ENCODE measurements at places on chromosomes 12 and 14.
A peak's percentile ranks its signal among the peaks of the same experiment; 100 is the strongest.

- no peak for DNase-seq
Observed at GRCh38 chr14:100857923-100858837, 32.3 kb downstream of the MEG3 start.

DNA sequence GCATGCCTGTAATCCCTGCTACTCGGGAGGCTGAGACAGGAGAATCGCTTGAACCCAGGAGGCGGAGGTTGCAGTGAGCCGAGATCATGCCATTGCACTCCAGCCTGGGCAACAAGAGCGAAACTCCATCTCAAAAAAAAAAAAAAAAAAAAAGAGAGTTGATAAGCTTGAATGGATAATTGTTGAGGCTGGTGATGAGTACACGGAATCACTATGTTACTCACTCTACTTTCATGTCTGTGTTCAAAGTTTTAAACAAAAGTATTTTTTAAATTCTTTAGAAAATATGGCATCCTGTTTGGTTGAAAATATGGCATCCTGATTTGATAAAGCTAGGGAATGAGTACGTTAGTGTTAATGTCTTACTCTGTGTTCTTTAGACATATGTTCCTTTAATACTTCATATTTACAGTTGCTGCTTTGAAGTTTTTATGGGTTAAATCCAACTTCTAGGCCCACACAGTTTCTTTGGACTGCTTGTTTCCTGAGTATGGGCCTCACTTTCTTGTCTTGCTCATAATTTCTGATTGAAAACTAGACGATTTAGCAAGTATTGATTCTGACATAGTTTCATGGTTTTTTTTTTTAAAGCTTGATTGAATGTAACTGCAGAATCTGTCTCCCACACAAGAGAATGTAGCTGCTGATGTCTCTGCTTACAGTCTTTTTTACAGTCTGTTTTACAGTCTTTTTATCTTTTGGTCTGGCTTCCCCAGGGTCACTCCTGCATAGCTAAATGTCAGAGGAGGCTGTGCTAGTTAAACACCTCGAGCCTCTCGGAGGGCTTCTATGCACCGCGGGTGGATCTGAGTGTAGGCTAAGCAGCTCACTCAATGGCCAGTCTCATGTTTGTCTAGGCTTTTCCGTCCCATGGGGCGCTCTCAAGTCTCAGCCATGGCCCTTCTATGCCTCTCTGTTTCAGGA, 14.1 kb upstream of the FBLN5 start:
- DNase-seq = peak; percentile 55

GRCh38 chr14:105328070-105328677, 13.6 kb downstream of the PACS2 start:
- DNase-seq = no peak

DNA sequence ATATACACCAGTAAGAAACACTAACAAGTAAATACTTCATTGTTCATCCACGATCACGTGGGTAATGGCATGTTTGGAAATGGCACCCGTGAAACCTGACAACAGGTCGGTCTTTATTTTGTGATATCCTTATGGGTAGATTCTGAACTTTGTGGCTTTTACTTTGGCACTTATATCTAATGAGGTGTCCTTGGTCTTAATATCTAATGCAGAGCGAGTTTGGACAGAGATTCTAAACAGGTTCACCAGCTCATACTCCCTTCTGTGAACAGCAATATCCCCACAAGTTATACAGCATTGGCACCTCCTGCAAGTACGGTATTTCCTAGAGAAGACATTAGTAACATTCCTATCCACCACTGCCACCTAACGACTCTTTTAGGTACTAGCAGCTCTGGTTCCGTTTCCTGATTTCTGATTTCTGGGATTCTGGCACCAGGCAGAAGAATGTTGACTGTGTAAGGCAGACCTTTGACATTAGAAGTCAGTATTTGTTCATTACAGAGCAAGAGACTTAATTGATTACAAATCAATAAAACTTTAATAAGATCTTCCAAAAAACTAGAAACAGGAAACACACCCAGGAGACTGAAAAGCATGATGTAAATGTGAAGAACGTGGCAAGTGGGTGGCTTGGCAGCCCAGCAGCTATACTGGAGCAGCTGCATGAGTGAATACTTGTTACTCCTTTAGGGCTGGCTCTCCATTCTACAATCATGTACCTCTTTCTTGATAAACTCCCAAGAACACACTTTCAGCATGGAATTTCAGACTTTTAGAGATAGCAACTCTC, 2.5 kb downstream of the ANG start:
- peak; percentile 69 for DNase-seq

DNA sequence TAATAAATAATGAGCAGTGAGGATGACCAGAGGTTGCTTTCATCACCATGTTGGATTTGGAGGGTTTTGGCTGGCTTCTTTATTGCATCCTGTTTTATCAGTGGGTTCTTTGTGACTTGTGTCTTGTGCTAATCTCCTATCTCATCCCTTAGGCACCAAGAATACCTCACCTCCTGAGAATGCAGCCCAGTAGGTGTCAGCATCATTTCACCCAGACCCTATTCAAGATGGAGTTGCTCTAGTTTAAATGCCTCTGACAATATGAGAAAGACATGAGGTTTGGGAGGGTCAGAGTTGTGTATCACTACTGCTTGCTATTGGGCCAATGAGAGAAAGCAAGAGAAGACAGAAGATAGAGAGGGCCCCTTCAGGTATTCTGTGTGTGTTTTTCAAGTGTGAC, 592.2 kb downstream of the ETNK1 start:
- DNase-seq = no peak

GRCh38 chr12:130339951-130340350, 2.3 kb downstream of the PIWIL1 start:
- DNase-seq = no peak

DNA sequence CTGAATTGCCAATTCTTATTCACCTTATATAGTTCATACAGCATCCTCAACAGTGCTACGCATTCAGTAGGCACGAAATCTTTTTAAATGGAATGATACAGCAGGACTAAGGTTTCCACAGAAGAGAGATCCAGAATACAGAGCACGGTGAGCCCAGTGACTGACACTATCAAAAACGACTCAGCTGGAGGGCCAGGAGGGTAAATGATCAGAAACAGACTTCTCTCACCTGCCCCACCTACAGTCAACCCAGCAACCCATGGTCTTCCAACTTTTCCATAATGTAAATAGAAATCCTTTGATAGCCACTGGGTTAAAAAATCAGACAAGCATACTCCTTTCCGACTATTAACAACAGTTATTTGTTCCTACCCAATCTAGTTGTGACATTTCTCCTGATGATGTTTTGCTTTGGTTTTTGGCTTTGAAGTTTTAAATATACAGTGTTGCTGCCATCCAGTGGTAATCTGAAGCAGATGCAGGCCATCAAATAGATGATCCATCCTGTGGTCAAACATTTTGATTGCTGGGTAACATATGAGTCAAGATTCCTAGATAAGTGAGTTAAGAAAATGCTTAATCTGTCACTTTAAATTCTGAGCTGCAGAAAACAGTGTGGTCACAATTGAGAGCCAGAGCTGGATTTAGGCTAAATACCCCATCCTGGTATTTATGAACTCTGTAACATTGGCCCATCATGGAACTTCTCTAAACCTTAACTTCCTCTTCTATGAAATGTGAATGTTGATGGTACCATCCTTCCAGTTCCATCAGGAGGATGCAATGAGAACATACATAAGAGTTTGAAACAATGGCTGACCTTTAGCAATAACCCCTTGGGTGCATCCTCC, 42.0 kb downstream of the GPHB5 start:
- peak; percentile 52 for DNase-seq

DNA sequence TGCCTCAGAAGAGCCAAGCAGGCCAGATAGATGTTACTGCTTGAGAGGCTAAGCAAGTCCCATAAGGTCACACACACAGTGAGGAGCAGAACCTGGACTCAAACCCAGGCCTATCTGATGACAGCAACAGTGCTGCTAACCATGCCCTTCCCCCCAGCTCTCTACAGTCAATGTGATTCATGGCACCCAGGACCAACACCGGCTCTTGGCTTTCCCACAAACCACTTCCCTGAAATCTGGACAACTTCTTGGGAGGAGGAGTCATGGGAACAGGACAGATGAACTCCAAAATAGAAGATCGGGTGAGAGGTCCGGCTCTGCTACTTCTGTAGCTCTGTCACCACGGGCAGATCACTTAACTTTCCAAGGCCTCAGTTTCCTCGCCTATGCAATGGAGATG, 716 bp upstream of the PTGDR start:
- no peak for DNase-seq

Data from fibroblast of villous mesenchyme (primary cell).